ENCODE measurements at places on chromosomes 5 and 9.
A peak's percentile ranks its signal among the peaks of the same experiment; 100 is the strongest.

GRCh38 chr5:138873466-138874221 lies 1.5 kb downstream of the LRRTM2 start:
- DNase-seq, result no peak

GRCh38 chr5:178215280-178216002 lies 11.1 kb downstream of the HNRNPAB start:
- DNase-seq, result no peak

GRCh38 chr5:161851691-161852299 lies 3.9 kb downstream of the GABRA1 start:
- no peak for DNase-seq

- DNase-seq, result peak; percentile 82
Measured at GRCh38 chr5:149439899-149440542, 60.9 kb upstream of the IL17B start.

- no peak for DNase-seq
Measured at GRCh38 chr9:102434545-102434944, 560.6 kb upstream of the CYLC2 start.

DNA sequence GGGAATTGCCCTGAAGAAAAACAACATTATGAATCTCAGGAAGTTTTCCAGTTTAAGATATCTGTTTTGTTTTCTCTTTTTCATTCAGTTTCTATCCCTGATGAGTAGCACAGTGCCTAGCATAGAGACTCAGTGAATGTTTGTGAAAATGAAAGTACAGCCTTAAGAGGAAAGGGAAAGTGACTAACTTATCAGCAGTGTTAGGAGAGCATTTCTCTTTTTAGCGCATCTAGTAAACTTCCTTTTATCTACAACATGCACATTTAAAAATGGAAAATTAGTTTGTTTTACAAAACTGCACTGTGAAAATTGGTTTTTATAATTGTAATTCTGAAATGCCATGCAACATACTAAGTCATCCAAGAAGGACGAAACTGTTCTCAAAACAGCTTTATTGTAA lies 110.8 kb downstream of the SMARCA2 start:
- DNase-seq, result no peak

- no peak for DNase-seq
Measured at GRCh38 chr9:121593066-121593465, 58.4 kb upstream of the DAB2IP start.

DNA sequence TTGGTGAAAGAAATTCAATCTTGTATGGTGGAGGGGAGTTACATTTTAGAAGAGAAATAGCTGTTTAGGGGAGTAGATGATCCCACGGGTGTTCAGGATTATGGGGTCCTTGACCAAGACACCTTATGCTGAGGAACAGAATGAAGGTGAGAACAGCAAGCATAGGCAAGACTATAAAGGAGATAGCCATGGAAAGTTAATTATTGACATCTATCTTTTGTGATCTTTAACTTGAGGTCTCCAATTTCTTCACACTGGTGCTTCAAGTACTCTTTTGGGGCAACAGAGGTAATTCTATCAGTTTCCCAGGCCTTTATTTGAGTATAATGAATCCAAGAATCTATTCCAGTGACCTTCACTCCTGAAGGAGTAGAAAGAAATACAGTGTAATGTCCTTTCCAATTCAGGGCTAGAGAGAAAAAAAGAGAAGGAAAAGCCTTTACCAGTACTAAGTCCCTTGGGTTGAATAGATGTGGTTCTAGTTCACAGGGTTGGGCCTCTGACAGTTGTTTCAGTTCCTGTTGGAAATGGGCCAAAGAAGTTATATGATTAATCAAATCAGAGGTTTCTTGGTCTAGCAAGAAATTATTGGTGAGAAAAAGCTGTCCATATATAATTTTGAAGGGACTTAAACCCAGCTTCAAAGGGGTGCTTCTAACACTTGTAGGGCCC lies 2104.1 kb upstream of the ACO1 start:
- no peak for DNase-seq

DNA sequence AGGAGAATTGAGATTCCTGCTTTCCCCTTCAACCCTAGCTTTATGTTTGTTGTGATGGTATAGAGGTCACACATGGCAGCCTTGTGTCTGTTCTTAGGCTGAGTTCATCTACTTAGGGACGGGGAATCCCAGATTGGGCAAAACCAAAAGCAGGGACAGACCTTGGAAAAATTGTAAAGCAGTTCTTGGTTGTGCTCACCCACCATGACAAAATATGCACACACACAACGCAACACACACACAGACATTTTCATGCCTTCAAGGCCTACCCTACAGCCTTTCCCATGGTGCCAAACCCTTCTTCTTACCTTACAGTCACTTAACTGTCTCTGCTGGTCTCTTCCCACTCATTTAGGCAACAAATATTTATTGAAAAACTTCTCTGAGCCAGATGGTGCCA lies 14.8 kb downstream of the PCDHGC5 start:
- DNase-seq, result no peak

GRCh38 chr5:140196115-140196814 lies 21.3 kb downstream of the CYSTM1 start:
- DNase-seq, result no peak

- DNase-seq, result peak; percentile 70
Measured at GRCh38 chr9:129143031-129143927, 32.1 kb downstream of the PTPA start.

DNA sequence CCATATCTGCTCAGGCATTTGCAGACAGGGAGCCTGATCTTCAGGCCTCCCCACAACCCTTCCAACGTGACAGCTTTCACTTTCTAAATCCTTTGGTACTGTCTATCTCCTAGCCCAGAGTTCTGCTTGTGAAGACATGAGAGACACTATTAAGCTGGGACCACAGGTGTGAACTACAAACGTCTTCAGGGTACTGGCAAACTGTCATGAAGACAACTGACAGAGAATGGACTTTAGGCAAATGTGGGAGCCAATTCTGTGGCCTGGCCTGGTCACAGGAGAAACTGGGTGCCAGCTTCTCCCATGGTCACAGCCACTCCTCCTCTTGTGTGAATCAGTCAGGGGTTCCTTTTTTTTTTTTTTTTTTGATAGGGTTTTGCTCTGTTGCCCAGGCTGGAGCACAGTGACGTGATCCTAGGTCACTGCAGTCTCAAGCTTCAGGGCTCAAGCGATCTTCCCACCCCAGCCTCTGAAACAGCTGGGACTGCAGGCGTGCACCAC lies 10.4 kb downstream of the TRIM14 start:
- DNase-seq, result no peak

DNA sequence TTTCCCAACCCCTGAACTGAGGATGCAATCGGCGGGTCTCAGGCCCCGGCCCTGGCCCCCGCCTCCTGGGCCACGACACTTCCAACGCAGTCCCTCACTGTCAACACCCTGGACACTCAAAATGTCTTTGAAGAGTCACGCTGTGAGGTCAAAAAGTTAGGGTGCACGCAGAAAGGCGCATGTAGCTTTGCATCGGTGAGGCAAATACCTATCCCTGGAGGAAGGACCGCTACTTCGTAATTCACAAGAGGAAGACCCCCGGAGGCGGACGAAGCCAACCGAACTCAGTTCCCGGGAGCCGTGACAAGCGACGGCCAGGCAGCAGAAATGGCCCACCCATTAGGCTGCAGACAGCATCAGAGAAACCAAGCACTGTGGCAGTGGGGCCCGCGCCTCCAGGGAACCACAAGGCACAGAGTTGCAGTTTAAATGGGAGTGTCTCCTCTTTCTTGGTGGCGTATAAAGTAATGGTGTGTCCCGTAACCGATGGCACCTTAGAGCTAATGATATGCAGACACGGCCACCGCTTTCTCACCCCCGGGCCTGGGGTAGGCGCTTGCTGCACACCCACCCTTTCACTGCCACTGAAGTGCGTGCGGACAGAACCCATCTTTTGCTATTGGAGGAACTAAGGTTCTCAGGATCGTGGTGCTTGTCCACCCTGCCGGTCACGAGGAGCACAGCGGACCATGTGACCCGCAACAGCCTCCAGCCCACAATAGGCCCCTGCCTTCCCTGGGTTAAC lies 9.0 kb downstream of the ADAMTS2 start:
- no peak for DNase-seq

DNA sequence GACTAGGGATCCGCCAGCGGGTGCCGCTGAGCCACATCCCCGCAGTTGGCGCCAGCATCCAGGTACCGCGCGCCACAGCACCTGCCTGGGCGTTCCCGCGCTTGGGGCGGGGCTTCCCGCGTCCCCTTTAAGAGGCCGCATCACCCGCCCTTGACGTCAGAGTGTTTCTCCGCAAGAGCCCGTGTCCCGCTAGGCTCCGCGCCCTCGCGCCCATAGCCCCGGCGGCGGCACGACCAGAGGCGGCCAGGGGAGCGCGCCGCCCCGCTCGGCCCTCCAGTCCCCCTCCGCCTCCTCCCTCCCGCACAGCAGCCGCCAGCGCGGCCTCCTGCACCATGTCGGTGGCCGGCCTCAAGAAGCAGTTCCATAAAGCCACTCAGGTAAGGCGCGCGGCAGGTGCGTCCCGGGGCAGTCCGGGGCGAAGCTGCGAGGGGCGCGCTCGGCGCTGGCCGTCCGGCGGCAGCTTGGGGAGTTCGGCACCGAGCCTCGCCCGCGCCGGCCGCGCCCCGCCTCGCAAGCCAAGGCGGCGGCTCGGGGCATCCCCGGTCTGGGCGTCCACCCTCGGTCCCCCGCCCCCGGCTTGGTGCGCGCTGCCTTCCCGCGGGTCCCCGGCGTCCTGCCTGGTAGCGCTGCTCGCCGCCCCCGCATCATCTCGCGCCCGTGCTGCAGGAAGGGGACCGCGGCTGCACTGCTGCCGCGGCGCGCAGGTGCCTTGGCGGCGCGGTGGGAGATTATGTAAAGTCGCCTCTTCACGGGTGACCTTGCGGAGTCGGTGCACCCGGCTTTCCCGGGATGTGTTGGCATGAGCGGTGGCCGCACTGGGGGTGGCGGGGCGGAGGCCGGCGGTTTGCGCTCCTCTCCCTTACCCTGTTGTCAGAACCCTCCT lies at the start of gene SH3GL2:
SH3GL2 (plus strand) TSS at position 156 of the 883 bp plus-strand sequence.
- DNase-seq, result no peak

- DNase-seq, result no peak
Measured at GRCh38 chr5:143244990-143245389, 158.5 kb downstream of the NR3C1 start.

GRCh38 chr9:97979788-97980478 lies 3.2 kb upstream of the ANP32B start:
- DNase-seq, result no peak

DNA sequence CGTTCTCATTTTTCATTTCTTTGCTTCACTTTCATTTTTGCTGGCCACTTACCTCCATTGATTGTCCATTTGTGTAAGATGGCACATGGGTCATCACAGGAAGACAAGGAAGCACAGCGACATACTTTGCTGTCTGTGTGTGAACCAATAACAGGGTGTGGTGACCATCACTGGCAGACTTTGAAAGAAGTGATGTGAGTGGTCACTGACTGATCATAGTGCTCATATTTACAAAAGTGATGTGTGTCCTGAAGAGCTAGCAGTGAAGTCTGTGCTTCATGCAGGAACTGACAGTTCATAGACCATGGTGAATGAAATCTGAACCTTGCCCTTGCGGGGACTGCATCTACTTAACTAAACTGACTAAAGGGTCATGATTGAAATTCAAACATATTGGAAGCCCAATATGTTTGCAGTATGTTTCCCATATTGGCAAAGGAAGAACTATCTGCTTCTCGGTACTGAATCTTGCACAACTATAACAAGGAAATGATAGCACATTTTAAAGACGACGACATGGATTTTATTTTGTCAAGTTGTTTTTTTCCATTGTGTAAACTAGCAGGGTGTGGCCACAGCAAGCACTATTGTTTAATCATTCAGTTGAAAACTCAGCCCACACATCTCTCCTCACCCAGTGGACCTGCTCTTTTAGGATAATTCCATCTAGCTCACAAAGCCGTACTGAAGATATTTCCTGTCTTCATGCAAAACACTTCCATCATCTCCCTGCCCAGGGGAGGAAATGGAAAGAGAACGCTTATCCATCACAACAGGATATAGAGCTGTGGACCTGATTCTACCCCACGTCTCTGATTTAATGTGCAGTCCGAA lies 232.0 kb upstream of the ANKRD55 start:
- DNase-seq, result no peak

- DNase-seq, result no peak
Measured at GRCh38 chr9:92685022-92685421, 15.1 kb upstream of the IPPK start.

DNA sequence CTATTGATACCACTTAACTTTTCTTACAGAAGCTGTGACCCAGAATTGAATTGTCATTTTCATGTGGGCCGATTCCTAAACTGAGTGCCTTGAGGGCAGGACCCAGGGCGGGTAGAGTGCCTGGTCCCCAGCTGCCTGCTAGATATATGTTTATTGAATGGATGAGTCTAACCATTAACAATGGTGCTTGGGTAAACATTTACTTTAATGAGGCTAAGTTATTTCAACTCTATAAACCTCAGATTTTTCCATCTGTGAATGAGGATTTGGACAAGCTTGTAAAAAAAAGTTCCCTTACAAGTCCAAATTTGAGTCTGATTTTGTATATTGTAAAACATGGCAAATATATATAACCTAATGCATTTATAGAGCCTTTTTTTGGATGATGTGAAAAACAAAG lies 181.8 kb upstream of the ELL2 start:
- no peak for DNase-seq

DNA sequence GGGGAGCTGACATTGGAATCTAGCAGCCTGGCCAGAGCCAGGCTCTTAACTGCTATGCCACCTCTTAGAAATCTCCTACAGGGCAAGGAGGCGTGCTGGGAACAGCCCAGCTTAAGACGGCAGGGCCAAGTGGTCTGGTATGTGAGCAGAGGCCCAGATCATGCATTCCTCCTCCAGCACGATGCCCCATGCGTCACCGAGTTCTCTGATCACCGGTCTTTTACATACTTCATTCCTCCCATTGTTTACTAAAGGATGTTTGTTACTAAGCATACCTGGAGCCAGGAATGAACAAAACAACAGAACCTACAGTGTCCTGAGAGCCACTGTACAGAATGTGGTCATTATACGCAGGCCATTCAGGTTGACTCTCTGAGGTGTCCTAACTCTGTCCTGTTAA lies 73.8 kb downstream of the TRIO start:
- no peak for DNase-seq

GRCh38 chr9:121179930-121180681 lies 21.6 kb downstream of the RAB14 start:
- DNase-seq, result no peak

- DNase-seq, result no peak
Measured at GRCh38 chr5:53950621-53951020, 359.8 kb downstream of the ARL15 start.
